H9 (cell line): ENCODE measurements at places on chromosomes 11 and 22. TPM values are rescaled to one million over a fixed set of nuclear protein-coding genes. Genes with fewer than 3 reads are reported as not detected.
A peak's percentile ranks its signal among the peaks of the same experiment; 100 is the strongest.

- no peak for DNase-seq
These were observed 604.3 kb upstream of the API5 start for GRCh38 chr11:42707541-42707940.

MRGPRD gene
- not detected in 2 replicates for total RNA-seq

TMEM126A gene
- 28.0 and 35.2 TPM in 2 replicates for total RNA-seq

DNA sequence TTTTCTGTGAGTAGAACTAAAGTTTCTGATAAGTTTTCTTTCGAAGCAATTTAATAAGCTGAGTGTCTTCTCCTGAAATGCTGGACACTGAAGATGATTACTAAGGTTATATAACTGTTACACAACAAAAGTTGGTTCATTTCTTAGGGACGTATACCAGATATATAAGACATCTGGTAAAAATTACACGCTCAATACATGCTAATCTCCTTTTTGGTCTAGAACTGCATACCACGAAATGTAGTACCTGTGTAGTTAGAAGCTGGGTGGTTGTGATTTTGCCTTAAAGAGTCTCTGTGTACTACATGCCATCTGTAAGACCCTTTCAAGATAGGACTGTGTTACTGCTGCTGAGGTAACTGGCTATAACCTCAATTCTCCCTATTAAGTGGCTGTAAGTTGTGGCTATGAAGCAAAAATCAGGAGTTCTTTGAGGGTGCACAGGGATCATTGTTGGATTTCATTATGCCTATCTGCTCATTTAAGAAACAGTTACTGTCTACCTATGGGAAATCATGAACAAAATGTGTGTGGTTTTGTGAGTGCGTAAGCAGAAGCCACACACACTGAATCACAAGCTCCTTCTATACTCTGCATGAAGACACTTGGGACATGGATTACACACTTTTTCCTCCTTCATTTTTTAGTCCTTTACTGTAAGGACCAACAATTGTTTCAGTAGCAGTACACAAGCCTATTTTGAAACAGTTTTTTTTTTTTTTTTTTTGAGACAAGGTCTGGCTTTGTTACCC, 195.9 kb downstream of the SWAP70 start:
- no peak for DNase-seq

GRCh38 chr11:86977441-86978050, 22.4 kb upstream of the FZD4 start:
- no peak for DNase-seq

GRCh38 chr11:15006139-15006759, 34.1 kb upstream of the CALCA start:
- peak; percentile 27 for DNase-seq

BEST1 gene
- 0.18 and 0.24 TPM in 2 replicates for total RNA-seq

LRFN4 gene
- total RNA-seq = 65.1 and 66.7 TPM in 2 replicates
